ENCODE measurements at places on chromosomes 5 and 9.
A peak's percentile ranks its signal among the peaks of the same experiment; 100 is the strongest.

- DNase-seq, result no peak
These were observed 1007.8 kb upstream of the WWC1 start for GRCh38 chr5:167283691-167284090.

DNA sequence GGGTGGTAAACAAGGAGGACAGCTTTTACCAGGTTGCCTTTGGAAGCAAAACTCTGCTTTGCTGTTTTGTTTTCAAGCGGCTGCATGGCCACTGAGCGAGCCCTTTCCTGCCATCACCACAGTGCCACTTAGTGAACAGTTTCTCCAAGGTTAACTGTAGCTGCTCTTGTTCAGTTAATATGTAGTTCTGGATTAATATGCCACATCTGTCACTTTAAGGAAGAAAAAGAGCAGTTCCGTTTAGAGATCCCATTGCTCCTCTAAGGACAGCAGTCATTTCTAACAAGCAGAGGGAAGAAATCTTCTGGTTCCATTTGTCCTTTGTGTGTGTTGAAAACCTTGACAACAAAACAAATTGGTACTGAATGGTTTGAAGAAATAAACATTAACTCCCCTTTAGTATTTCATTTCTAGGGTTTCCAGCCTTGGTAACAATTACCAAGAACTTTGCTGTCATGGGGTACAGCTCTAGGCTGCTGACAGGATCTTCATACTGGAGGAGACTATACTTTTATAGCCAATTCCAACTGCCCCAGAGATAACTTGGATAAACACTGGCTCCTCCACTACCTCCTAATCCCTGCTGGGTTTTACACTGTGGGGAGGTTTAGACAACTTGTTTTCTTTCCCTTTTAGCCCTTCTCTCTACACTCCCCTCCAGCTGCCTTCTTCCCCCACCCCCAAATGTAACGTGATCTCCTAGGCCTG is 10.3 kb upstream of the ABL1 start:
- DNase-seq, result peak; percentile 64

DNA sequence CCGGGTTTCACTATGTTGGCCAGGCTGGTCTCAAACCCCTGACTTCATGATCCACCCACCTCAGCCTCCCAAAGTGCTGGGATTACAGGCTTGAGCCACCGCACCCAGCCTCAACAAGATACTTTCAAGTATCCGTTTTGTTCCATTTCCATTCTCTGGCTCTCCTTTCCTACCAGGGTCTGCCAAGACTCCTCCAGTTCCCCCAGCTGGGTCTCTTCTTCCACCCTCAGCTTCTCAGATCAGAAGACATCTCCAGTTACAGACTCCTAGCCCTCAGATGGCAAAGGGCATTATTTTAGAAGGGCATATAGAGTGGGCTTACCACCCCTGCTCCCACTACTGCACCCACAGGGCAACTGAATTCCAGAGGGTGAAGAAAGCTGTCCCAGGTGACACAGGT is 1.5 kb upstream of the PDGFRB start:
- no peak for DNase-seq

GRCh38 chr9:107749787-107750444 is 260.3 kb upstream of the KLF4 start:
- peak; percentile 84 for DNase-seq

- DNase-seq, result no peak
These were observed 57.2 kb downstream of the DENND1A start for GRCh38 chr9:123872710-123873109.

DNA sequence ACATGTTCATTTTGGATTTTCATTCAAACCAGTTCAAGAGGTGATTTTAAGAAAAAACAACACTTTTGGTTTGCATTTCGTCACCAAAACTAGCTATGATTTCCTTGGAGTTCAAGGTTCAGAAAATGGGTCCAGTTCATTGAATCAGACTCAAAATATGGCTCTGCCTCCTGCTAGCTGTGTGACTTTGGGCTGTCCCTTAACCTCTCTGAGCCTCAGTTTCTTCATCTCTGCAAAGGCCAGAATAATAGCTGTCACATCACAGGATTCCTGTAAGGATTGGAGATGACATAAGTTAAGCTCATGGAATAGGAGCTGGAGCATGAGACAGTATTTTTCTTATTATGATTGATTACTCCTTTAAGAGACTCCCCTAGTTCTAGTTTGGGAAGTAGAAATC is 147.8 kb upstream of the SMIM23 start:
- DNase-seq, result no peak

GRCh38 chr5:154626876-154627557 is 128.2 kb upstream of the LARP1 start:
- DNase-seq, result no peak

GRCh38 chr9:131409458-131409992 is 15.6 kb downstream of the PRRC2B start:
- no peak for DNase-seq
